ENCODE measurements at places on chromosomes 7 and 10.

- DNase-seq, result no peak
These were observed 592 bp upstream of the MAPK8 start for GRCh38 chr10:48305905-48306264.

DNA sequence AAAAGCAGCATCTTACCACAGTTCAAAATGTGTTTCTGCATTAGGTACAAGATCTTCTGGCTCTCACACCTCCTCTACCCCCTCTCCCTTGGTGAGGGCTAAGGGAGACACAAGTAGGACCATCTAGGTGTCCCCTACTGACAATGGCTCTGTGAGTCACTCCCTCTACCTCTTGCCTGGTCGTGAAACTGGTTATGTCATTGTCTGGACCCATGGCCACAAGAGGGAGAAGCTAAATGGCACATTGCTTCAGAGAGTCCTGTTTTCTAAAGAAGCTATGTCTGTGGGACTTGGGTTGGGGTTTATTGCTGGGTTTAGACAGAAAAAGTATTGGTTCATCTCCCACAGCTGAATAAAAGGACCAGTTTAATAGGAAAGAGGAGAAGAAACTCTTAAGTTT lies 4.0 kb upstream of the PLXNA4 start:
- DNase-seq, result no peak

- no peak for DNase-seq
These were observed 43.8 kb downstream of the SMNDC1 start for GRCh38 chr10:110260746-110261477.

DNA sequence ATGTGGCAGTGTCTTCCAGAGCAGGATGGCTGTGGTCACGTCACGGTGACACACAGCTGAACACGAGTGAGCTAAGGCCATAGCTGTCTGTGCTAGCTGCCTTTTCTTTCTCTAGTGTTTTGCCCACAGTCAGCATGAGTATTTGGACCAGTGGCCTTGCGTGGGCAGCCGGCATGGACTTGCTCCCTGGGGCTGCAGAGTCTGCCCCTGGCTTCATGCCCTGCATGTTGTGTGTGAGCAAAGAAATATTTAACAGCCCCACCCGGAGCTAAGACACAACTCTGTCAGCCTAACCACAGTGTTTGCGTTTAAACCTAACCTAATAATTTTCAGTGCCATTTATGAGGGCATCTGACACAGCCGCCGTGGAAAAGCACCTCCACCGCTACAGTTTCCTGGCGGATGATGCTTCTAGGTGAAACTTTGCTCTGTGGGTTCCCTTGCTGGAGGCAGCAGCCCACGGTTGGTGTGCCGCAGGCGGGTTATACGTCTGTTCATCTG lies 14.6 kb downstream of the CHST12 start:
- no peak for DNase-seq

- DNase-seq, result no peak
These were observed 386.5 kb upstream of the ETV1 start for GRCh38 chr7:14375998-14376397.

- no peak for DNase-seq
These were observed 25.5 kb downstream of the PHF14 start for GRCh38 chr7:10998996-10999757.

DNA sequence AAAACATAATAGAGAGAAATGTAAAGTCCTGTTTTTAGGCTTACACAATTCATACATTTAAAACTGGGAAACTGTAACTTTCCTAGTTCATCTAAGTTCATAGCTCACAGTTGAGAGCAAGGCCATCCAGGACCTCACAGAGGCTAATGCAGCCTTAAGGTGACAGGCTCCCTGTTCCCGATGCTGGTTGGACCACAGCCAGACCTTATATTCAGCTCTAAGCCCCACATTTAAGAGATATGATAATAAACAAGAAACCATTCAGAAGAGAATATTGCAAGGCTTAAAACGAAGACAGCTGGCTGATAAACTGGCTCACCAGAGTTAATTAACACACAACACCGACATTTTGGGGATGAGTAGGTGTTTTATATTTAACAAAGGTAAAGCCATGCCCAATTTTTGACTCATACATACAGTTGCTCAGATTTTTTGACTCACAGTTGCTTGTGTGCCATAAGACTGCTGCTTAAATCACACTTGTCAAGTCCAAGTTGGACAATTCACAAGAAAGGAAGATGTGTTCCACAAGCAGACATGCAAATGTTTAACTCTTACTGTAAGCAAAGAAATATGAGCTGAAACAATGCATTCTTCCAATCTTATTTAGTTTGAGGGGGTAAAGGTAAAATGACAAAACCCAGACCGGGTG lies 41.1 kb upstream of the TMEM213 start:
- DNase-seq, result no peak

- no peak for DNase-seq
These were observed 67.3 kb upstream of the UCN3 start for GRCh38 chr10:5297466-5297865.

- DNase-seq, result no peak
These were observed 38.6 kb downstream of the ZNRF2 start for GRCh38 chr7:30323006-30323355.

DNA sequence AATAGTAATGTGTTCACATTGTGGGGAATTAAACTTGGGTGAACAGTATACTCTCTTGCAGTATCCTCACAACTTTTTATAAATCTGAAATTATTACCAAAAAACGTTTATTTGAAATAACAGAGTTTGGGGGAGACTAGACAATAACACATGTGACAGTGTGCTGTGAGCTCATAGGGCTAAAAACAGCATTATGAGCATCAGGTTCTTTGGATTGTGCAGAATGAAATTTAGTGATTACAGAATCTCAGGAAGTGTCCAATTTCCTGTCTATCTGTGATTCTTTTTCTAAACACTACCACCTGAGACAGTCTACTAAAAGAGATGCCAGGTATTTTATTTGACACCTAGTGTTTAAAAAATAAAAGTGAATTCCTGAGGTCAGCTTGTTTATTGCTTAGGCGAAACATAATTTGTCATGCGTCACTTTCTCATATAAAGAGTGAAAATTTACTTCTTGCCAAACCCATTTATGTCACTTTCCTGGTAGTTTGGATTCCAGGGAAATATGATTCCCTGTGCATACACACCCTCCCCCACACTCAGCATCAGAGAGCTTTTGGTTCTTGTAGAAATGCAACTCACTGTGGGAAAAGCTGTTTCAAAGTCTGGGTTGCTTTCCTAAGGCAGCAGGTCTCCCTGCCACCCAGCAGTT lies 71.2 kb downstream of the AOAH start:
- no peak for DNase-seq

- DNase-seq, result no peak
These were observed 1.0 kb downstream of the BEND7 start for GRCh38 chr10:13527864-13528122.

GRCh38 chr7:123979876-123980275 lies 53.0 kb downstream of the TMEM229A start:
- no peak for DNase-seq

DNA sequence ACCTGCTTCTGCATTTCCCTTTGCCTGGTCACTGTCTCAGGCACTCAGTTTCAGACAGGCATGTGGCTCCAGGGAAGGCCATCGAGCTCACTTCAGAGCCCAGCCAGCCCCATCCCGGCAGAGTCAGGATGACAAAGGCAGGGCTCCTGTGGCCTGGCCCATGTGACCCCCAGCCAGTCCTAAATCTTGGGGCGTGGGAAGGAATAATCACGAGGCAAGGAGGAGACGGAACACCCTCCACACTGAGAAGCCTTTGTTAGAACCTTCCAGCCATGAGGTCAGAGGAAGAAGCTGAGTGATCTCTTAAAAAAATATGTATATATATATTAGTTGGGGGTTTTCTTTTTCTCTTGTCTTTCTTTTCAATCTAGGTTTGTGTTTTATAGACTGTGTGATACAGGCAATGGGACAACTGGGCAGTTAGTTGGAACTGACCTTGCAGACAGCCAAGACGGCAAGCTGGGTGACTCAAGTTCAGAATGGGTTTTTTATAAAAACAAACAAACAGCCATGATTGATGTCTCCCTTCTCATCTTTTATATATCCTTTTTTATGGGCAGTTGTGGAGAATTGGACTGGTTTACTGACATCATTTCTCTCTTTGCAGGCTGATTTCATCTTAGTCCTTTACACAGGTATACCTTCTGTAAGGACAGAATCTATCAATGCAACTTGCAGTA lies 60.8 kb downstream of the CHN2 start:
- no peak for DNase-seq

DNA sequence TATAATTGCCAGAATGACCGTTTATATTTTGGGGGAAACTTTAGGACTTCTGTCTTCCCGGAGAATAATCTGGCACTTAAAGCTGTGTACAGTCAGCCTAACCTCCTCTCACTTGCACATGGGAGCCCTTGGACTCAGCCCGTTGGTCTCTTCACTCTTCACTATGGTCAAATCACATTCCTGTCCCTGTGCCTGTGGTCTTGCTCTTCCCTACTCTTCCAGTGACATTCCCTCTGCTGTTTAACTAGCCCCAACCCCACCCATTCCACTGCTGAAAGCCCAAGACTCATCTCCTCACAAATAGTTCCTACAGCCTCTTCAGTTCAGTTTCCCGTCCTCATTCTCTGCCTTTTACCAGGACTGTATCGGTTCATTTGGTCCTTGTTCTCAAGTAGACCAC lies 135.0 kb downstream of the DYNC1I1 start:
- DNase-seq, result no peak

DNA sequence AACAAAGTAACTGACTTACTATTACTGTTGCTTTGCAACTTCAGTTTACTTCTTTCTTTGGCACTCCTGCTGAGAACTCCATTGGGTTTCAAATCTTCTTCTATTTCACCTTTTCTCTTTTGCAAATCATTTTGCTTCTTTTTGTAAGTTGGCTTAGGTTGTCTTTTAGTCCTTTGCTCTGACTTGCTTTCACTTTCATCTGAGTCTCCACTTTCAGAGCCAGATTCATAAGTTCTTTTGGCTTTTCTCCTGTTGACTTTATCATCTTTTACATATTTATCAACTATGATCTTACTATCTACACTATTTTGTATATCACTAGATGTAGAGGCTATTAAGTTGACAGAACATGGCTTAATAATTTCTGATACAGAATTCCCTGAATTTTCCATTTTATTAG lies 73.4 kb downstream of the NRBF2 start:
- no peak for DNase-seq

DNA sequence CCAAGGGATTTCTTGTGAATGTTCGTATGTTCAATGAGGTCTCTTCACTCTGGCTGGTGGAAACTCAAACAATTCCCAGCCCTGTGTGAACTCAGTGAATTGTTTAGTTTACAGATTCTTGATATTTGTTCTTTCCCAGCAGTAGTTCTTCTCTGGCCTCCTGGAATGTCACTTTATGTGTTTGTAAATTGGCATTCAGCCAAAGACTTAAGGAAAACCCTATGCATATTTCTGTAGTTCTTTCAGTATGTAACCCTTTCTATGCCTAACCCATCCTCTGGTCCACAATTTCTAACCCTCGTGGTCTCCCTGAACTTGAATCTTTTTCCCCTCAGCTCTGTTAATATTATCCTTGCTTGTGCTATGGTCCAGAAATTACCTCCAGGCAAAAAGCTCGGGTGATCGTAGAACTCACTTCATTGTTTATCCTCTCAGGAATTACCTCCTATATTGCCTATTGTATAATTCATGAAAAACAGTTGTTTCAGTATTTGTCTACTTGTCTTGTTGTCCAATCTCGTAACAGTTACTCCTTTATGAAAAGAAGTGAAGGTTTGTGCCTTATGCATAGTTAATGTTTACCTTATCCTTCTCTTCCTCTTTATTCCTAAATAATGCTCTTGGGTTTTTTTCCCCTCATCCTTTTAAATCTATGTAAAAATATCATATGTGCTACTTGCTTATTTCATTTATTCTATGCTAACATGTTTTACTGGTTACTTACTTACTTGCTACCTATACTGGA lies 23.7 kb upstream of the AGR3 start:
- no peak for DNase-seq

GRCh38 chr10:75492173-75492925 lies 60.9 kb downstream of the LRMDA start:
- DNase-seq, result no peak

DNA sequence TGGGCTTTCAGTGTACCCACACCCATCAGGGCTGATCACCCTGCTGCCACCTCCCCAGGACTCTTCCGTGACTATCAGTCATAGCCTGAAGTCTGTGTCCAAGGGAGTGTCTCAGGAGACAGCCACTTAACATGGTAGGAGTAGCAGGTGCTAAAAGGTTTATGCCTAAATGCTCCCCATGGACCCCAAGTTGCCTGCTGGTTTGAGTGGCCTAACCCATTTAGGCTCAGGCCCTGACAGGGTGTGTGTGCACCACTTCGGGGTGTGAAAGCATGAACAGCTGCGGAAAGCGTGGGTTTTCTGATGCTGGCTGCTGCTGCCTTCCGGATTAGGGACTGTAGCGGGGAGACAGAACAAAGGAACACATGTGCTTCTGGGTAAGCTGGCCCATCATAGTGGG lies 93.2 kb upstream of the SAMD8 start:
- DNase-seq, result no peak

DNA sequence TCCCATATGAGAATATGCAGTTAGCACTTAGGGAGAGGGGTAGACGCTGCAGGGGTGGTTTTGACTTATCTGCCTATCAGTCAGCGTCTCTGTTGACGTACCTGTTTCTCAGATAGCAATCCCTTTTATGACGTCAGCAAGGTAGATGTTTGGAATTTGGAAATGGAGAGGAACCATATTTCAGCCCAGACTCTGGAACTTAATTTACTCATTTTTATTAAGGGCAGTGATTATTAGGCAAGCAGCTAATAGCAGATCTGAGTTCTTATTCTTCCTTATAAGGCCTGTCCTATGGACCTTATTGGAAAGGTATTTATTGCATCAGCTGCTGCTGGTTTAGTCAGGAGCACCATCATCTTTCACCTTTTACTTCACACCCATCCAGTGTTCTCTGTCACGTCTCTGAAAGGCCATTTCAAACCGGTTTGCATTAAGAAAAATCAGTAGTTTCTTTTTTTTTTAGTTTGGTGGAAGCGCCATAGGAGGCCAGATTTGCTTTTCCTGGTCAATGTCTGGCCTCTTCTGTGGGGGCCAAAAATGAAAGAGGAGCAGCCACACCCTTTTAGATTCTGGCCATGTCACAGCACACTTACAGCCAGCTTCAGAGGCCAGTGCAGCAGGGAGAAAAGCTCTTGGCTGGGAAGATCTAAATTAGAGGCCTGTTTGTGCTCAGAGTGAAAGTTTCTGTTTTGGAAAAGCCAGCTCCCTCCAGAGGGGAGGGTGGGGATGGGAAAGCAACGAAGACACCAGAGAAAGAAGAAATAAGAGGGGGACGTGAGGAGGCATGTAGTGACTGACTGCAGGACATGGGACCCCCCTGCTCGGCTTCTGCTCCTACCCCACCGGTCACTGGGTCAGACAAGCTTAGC lies 146.3 kb downstream of the TCF7L2 start:
- DNase-seq, result no peak

GRCh38 chr7:122310119-122311021 lies 5.8 kb upstream of the FEZF1 start:
- no peak for DNase-seq

- no peak for DNase-seq
These were observed 269.5 kb upstream of the SLC26A5 start for GRCh38 chr7:103715376-103716120.

GRCh38 chr7:78197447-78197846 lies 398.9 kb downstream of the PHTF2 start:
- peak; percentile 56 for DNase-seq

- DNase-seq, result no peak
These were observed 112.1 kb upstream of the ABCB5 start for GRCh38 chr7:20503278-20503950.

- DNase-seq, result no peak
These were observed 20.9 kb upstream of the DNAJB12 start for GRCh38 chr10:72375585-72375984.

All from HS-5 (cell line).